M059J (cell line): ENCODE measurements at places on chromosomes 13 and 19.
A peak's percentile ranks its signal among the peaks of the same experiment; 100 is the strongest.

GRCh38 chr13:67117010-67117550, 113.1 kb downstream of the PCDH9 start:
- DNase-seq, result no peak

- no peak for DNase-seq
Measured at GRCh38 chr13:59901191-59901590, 262.5 kb downstream of the DIAPH3 start.

GRCh38 chr13:54077569-54077968, 1049.0 kb downstream of the OLFM4 start:
- no peak for DNase-seq

DNA sequence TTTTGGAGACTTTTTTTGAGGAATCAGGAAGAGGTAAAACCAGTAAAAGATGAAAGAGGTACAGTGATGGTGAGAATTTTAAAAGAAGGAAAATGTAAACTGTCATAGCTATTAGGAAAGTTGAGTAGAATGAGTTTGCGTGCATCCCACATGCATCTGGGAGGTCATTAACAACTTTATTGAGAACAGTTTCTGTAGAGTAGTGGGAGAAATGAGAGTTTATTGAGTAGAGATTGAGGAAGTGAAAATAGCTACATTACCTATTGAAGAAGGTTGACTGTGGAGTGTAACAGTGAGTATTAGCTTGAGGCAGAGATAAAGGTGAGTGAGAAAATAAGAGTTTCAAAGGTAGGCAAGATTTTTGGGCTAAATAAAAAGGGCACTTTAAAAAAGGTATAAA, 38.7 kb downstream of the BRCA2 start:
- DNase-seq, result no peak

- DNase-seq, result no peak
Measured at GRCh38 chr13:41610404-41610803, 153.1 kb downstream of the RGCC start.

GRCh38 chr13:106471957-106472543, 63.4 kb downstream of the EFNB2 start:
- peak; percentile 92 for DNase-seq

DNA sequence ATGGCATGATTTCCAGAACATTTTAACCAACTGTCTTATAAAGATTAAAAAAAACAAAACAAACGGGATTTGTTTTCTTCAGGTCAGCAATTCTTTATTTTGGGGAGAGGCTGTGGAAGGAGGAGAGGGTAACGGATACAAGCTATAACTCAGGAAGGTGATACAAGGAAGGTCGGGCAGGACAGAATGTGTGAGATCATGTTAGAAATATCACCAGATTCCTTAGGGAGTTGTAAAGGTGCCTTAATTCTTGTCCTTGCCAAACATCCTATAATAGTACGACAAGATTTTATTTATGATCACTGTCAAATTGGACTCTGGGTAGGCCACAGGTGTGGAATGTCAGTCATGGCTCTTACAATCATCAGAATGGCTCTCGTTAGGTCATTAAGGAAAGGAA, 503.1 kb downstream of the DIAPH3 start:
- no peak for DNase-seq

- DNase-seq, result peak; percentile 55
Measured at GRCh38 chr13:32134241-32135055, 102.9 kb downstream of the FRY start.

DNA sequence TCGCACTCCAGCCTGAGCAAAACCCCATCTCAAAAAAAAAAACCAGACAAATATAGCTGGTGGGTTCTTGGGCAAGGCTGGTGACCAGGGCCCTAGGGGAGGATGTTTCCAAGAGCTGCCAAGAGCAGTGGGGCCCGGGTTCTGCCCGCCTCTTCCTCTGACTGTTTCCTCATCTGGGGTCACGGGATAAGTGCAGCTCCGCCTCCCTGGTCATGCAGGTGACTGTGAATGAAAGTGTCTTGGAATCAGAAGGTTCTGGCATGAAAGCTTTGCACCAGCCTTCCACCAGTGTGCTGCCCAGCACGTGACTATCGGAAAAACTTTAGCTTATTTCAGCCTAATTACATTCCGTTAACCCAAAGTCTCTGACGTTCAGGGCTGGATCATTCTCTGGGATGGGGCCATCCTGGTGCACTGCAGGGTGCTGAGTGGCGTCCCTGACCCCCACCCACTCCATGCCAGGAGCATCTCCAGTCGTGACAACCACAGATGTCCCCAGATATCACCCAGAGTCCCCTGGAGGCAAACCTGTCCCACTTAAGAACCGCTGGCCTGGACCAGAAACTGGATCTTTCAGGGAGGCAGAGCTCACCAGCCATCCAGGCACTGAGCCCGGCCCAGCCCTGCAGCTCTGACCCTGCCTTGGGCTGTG, 85.6 kb downstream of the GNG7 start:
- no peak for DNase-seq

GRCh38 chr13:43831088-43831487, 44.3 kb upstream of the ENOX1 start:
- no peak for DNase-seq
